ENCODE measurements at places on chromosomes 7 and 10.

- no peak for DNase-seq
These were observed 36.2 kb downstream of the COX15 start for GRCh38 chr10:99695761-99696160.

DNA sequence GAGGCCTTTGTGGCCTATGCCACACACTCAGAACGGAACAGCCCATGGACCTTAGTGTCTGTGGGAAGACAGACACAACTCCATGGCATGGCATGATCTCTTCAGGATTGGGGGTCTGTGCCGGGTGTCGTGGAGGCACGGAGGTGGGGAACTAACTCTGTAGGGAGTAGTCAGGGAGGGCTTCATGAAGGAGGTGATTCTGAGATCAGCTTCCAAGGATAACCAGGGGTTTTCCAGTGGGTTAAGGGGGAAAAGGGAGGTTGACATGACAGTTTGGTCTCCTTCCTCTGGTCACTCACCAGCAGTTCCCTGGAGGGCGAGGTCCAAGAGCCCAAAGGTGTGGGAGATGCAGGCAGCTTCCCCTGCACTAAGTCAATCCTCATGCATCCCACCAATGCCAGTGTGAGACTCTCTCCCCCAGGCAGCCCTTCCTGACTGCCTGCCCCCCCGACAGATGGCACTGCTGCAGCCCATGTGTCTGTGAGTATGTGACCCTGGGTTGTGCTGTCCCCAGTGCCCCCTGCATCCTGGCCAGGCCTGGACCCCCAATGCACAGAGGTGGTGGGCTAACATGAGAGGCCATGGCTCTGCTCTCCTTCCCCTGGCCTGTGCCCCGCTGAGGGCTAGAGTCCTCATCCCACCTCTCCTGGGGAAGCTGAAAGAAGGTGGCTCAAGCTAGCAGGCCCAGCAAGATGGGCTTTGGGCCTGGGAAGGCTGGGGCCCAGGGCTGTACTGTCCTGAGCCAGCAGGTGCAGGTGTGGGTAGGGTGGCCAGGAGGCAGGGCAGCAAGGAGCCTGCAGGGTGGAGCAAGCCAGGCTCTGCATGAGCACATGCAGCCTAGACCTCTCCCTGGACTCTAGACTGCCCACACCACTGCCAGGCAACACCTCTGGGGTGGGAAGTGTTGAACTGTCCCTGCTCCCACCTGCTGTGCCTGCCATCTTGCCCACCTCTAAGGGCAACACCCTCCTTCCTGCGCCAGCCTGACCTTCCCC, 39.7 kb downstream of the RASGEF1A start:
- no peak for DNase-seq

DNA sequence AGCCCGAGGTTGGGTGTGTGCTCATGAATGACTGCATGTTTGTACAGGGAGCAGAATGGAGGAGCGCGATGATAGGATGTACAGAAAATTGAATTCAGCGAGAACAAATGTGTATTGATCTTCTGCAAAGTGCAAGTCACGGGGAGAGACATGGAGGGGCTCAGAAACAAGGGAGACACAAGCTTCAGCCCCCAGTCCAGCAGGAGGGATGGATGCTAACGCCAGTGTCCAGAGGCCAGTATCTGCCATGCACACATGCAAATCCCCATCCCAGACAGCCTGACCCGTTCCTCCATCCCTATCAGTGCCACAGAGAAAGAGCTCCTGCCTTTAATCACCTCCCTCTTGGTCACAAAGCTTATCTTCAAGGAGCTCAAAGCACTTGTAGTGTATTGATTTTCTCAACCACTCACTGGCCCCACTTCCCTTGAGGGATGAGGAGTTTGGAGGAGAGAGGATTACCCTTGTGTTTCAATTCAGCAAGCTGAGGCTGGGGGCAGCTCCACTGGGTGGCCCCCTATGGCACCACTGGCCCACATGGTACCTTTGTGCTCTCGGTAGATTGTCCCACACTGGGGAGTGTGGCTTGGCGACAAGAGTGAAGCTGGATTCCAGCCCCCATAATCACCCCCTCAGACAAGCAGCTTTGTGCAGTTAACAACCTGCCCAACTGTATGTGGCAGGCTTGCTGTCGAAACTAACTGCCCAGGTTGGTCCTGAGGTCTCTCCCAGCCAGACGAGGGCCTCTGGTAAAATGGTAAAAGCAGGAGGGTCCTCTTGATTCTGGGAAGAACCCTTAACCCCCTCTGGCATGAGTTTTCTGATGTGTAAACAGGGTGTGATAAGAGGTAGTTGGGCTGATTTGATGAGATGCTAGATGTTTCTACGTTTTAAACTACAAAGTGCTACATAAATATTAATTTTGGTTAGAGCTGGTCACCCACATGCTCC, 151.6 kb upstream of the UNC5B start:
- no peak for DNase-seq

DNA sequence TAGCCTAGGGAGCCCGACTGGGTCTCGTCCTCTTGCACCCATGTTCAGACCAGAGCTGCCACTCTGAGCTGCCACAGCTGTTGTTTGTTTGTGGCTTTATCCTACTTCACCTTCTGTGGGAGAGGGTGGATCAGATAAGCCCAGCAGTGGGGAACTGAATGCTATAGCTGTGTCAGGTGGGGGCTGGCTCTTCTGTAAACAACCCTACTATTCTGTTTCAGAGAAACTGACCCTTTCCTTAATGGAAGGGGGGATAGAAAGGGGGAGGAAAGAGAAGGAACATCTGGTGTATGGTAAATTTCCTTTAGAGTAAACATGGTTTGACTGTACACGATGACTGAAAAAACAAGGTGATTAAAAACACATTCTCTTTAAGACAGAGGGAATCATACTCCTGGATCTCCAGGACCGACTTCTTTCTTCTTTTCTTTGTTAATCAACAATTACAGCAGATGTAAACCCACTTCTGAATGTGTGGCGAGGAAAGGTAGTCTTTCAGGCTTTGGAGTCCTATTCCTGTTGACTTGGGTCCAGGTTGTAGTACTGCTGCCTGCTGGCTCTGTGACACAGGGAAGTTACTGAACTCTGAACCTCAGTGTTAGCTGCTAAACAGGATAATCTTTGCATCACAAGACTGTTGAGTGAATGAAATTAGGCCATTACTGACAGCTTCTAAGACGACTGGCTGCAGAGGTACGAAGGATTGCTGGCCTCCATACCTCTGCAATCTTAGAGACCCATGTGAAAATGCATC, 6.0 kb downstream of the PRXL2A start:
- DNase-seq, result no peak

DNA sequence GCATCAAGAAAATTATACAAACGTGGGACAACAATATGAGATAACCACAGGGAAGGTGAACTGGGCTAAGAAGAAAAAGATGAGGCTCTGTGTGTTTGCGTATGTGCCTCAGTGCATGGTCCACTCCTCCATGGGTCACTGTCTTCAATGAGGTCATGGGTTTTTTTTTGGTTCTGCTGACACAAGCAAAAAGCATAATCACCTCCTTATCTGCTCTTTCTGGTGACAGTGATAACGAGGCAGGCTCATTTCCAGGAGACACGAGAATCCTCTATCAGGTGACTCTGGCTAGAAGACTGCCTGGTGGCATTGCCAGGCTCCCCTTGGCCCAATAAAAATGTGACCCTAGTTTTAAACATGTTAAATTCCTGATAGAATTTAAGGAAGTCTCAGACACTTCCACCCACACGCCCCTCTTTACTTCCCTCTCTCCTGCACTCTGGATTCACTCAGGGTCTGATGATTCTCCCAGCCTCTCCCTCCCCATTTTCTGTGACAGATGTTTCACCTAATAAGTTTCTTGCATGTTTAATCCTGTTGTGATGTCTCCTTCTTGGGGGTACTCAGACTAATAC, 35.3 kb upstream of the CDCA7L start:
- no peak for DNase-seq

DNA sequence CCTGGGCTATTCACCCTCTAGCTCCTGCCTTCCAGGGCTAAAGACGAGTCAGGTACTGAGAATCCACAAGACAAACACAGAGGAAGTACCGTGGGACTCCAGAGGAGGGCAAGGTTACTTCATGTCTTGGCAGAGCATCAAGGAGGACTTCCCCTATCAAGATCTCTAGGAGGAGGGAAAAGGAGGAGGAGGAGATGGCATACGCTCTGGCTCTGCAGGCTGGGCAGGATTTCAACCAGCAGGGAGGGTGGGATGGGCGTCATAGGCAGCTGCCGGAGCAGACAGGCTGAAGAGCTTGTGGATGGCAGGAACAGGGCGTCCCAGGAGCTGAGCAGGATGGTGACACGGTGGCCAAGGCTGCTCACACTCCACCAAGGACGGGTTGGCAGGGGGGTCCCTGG, 21.3 kb downstream of the MDH2 start:
- DNase-seq, result no peak

DNA sequence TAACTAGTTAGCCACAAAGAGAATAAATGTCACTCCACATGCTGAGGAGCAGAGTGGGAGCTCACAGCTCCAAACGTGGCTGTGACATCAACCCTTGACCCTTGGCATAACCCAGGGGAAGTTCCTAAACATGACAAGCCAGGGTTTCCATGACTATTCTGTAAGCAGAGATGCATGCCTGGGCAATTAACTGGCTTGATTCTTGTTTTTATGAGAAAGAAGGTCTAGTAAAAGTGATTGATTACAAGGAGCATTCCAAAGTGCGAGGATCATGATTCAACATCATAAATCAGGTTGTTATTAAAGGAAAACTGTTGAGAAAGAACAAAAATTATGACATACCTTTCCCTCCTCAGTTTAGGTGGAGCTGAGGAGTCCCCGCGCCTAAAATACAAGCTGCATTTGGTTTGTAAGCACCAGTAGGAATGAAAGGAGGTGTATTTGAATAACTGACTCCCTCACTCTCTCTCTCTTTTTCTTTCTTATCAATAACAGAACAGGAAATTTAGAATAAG, 108.4 kb downstream of the SFMBT2 start:
- no peak for DNase-seq

DNA sequence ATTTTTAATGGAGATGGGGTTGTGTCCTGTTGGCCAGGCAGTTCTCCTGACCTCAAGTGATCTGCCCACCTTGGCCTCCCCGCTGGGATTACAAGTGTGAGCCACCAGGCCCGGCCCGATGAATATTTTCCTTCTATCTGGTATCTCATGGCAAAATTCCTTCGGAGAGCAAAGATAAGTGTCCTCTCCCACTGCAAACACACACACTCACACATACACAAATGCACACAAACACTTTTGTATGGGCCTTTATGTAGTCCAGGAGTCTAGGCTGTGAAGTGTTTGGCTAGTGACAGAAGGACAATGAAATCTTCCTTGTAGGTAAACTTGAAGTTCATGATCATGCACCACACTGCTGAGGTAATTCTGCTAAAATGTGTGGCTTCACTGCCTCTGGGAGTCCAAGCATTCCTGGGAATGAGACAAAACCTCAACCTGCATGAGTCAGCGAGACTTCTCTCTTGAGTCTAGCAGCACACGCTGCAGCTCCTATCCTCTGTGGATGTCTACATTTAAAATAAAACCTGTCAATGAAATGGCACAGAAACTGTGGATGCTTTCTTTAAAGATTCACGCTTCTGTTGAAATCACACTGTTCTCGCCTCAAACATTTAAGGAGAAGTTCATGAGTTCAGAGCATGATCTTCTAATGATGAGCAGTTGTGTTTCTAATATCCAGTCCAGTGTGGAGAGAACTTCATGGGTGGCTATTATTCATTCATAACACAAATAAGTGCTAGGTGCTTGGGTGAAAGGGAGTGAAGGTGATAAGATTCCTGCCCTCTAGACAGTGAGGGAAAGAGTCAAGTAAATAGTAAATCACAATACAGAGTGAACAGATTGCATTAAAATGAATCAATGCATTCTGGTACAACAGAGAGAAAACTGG, 96.5 kb downstream of the NRP1 start:
- no peak for DNase-seq

DNA sequence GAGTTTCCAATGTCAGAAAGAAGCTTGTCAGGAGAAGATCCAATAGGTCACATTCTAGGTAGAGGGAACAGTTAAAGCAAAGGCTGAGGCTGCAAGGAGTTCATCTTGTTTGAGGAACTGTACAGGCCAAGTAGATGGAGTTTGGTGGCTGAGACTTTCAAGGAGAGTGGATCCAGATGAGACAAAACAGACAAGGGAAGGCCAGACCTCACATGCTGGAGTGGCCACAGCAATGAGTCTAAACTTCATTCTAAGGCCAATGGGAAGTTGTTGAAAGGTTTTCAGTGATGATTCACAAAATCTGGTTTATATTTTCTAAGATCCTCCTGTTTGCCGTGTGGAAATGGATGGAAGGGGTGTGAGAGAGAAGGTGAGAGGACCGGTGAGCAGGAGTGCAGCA, 40.0 kb downstream of the EPDR1 start:
- DNase-seq, result no peak

DNA sequence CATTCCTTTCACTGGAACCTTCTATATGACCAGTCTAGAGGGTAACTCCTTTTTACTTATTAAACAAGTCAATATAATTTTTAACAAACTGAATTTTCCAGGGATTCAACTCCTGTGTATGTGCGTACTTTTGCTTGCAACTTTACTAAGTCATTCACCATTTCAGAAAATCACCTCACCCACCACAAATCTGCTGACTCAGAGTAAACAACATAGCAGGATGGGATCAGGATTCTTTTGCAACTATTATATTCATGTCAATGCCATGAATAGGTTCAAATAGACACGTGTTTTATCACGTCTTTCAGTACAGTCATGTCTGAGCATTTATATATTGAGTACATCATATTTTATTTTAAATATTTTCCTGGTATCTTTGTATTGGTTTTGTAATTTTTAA, 14.5 kb downstream of the CTTNBP2 start:
- no peak for DNase-seq

- no peak for DNase-seq
These were observed 155.7 kb downstream of the MGMT start for GRCh38 chr10:129622736-129623135.

- no peak for DNase-seq
These were observed 5.1 kb downstream of the CALML3 start for GRCh38 chr10:5529702-5530411.

GRCh38 chr7:85130702-85131101, 56.2 kb downstream of the SEMA3D start:
- no peak for DNase-seq

GRCh38 chr10:45001381-45002148, 842 bp downstream of the ZNF22 start:
- DNase-seq, result no peak

DNA sequence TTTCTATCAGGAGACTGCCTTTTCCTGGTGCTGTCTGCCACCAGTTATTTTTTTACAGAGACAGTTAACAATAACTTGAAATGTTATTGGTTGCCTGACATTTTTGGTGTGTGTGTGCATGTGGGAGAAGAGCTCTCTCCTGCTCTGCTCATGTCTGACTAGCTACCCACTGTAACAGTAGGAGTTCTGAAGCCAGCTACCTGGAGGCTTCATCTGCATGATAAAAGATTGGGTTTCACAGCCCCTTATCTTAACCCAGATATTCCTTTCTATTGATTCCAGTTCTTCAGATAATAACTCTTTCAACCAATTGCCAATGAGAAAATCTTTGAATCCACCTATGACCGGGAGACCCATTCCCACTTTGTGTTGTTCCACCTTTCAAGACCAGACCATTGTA, 237.4 kb upstream of the PPP1R3A start:
- DNase-seq, result no peak

- no peak for DNase-seq
These were observed 83.7 kb downstream of the EPC1 start for GRCh38 chr10:32263300-32263699.
